ENCODE measurements at places on chromosomes 12 and 14.

DNA sequence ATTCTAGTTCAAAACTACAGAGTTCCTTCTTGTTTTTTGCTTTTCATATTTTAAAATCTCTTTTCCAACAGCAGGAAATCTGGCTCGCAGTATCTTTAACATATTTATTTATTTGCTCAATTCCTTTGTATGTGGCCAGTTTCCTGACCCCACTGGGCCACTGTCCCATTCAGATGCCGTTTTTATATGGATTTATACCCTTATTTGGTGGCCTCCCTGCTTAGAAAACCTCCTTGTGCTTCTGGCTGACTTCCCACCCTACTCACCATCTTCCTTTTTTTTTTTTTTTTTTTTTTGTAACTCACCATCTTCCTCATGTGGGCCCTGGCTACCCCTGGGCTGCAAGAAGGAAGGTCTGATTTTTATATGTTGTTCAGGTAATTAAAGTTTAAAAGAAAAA lies 53.9 kb downstream of the TTLL5 start:
- H3K36me3 ChIP-seq, result no peaks in the 10 kb centered on the region
- DNase-seq, result no peak
- H3K4me1 ChIP-seq, result no peaks in the 10 kb centered on the region
- no peaks in the 10 kb centered on the region for H3K27me3 ChIP-seq
- H3K4me3 ChIP-seq, result no peak overlapping the region

DNA sequence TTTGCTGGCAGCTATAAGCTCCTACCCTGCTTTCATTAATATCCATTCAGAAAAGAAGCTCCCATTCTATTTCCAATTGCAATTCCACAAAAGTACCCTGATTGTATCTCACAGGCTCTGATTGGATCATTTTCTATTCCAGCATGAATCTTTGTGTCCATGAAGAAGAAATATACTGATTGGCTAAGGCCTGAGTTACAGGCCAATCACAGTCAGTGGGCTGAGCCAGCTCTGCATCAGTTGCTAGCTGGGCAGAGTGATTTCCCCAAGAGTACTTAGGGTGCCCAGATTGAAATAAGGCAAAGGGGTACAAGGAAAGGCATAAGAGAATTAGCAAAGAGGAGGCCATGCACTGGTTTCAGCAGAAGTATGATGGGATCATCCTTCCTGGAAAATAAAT lies 14.4 kb downstream of the ART4 start:
- DNase-seq, result no peak
- H3K4me1 ChIP-seq, result peaks cover 13% of the 10 kb centered on the region
- no peaks in the 10 kb centered on the region for H3K27me3 ChIP-seq
- H3K36me3 ChIP-seq, result no peaks in the 10 kb centered on the region

DNA sequence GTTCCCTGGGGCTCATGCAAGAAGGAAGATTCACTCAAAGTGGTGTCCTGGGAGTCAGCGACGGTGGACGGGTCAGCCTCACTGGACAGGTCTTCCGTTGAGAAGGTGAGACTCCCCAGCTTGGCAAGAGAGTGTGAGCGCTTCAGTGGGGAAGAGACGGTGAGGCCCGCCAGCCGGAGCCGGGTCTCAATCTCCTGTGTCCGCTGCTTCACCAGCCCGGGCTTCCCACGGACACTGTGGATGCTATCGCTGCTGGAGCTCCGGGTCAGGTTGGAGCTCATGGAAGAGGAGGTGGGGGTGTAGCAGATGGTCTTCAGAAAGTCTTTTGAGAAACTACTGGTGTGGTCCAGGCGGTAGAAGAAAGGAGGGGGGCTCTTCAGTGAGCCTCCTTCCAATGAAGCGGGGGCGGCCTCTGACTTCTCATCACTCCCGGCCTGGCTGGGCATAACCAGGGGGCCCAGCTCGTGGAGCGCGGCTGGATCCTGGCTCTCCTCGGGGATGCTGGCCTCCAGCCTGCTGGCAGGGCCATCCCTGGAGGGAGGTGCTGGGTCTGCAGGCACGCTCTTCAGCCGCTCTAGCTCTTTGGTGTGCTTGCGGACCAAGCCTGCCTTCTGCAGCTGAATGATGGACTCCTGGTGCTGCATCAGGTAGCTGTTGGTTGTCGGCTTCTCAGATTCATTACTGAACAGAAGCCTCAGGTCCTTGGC lies 56.9 kb upstream of the CORO1C start:
- peaks cover 39% of the 10 kb centered on the region for H3K36me3 ChIP-seq
- peaks cover 32% of the 10 kb centered on the region for H3K4me1 ChIP-seq
- no peaks in the 10 kb centered on the region for H3K27me3 ChIP-seq

DNA sequence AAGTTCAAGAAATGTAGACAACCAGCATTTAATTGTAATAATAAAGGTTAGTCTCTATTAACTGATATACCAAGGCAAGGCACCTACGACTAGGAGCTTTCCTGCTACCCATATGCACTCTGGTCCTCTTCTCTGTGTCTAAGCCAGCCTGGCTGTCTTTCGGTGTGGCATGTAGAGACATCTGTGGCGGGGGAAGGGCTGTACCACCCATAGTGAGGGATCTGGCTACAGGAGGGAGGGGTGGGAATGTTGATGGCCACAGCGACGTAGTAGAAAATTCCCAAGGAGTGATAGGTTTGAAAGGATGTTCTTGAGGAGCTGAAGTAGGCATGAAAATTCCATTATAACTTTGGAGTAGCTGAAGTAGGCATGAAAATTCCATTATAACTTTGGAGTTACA lies 344.2 kb downstream of the ATP23 start:
- no peaks in the 10 kb centered on the region for H3K36me3 ChIP-seq
- no peak for DNase-seq
- H3K4me1 ChIP-seq, result no peaks in the 10 kb centered on the region
- no peak overlapping the region for H3K4me3 ChIP-seq

- H3K27me3 ChIP-seq, result no peaks in the 10 kb centered on the region
- no peak overlapping the region for H3K4me3 ChIP-seq
- no peaks in the 10 kb centered on the region for H3K4me1 ChIP-seq
- H3K27ac ChIP-seq, result no peak overlapping the region
- no peaks in the 10 kb centered on the region for H3K36me3 ChIP-seq
Measured at GRCh38 chr12:14833952-14834351, 9.4 kb downstream of the ART4 start.

DNA sequence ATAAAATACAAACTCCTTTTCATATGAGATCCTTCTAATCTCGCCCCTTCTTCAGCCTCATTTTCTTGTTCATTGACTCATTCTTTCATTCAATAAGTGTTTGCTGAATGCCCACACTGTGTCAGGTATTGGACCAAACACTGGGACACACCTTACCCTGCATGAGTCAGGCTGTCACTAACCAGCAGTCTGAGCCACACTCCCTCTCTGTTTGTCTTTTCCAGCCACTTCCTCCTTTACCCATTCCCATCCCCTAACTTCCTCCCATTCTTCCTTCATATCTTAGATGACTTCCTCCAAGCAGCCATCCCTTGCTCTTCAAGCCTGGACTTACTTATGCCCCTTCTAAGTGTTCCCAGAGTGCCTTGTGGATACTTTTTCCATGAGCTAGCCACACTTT lies 27.0 kb upstream of the HIF1A start:
- DNase-seq, result no peak
- H3K4me3 ChIP-seq, result no peak overlapping the region
- no peaks in the 10 kb centered on the region for H3K4me1 ChIP-seq
- H3K36me3 ChIP-seq, result no peaks in the 10 kb centered on the region
- no peak overlapping the region for H3K27ac ChIP-seq
- no peaks in the 10 kb centered on the region for H3K27me3 ChIP-seq

DNA sequence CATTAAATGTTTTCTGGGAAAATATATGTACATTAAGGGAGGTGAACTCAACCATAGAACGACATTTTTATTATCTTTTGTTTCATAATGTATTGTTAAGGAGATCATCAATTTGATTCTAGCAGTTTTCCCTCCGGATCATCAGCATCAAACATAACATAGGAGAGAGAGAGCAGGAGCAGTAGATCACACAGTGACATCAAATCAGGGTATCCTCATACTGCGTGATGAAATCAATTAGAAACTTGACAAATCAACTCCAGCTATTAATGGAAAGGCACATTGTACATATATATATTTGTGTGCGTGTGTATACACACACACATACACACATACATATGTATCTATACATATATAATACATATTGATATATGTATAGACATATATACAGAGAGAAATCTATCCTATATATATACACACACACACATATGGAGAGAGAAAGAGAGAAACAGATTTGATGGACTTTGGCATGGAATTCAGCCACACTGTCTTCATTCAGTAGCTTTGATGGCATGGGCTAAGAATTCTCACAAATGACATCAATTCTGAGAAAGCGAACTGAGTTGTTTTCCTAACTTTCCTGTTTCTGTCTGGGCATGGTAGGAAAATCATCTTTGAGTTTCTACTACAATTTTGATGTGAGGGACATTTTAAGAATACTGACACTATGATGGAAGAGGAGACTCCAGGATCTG lies 1302.8 kb upstream of the SEL1L start:
- H3K27me3 ChIP-seq, result no peaks in the 10 kb centered on the region
- DNase-seq, result no peak
- no peak overlapping the region for H3K27ac ChIP-seq
- no peaks in the 10 kb centered on the region for H3K4me1 ChIP-seq
- H3K36me3 ChIP-seq, result no peaks in the 10 kb centered on the region
- H3K4me3 ChIP-seq, result no peak overlapping the region

GRCh38 chr14:101854366-101854765 lies 92.9 kb downstream of the PPP2R5C start:
- H3K27me3 ChIP-seq, result no peaks in the 10 kb centered on the region
- no peaks in the 10 kb centered on the region for H3K36me3 ChIP-seq
- DNase-seq, result no peak
- no peak overlapping the region for H3K4me3 ChIP-seq

DNA sequence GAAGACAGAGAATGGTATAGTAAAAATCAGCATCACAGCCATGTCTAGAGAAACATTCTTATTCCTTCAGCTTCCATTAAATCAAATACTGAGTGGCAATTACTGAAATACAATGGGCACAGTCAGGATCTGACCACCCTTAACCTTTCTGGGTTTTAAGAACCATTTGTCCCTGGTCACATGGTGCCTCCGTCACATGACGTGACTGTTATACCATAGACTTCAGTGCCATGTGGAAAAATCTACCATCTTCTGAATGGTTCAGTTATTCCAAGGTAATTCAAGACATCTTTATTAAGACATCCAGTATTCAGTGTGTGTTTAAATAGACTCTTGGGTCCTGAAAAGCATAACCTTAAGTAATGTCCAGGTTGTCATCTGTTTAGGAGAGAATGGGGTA lies 553.1 kb upstream of the FLRT2 start:
- H3K36me3 ChIP-seq, result no peaks in the 10 kb centered on the region
- H3K4me1 ChIP-seq, result no peaks in the 10 kb centered on the region
- no peak for DNase-seq
- H3K4me3 ChIP-seq, result no peak overlapping the region

- no peak for DNase-seq
- H3K27ac ChIP-seq, result peak within 1 kb of the TSS; percentile 88
- no peaks in the 10 kb centered on the region for H3K36me3 ChIP-seq
- peaks cover 8% of the 10 kb centered on the region for H3K4me1 ChIP-seq
- H3K4me3 ChIP-seq, result peak within 1 kb of the TSS; percentile 90
Measured at GRCh38 chr14:61281186-61281947, at the start of gene TMEM30B. Gene TMEM30B (minus strand): TSS chr14:61281338. CDS start chr14:61281147, 191 bp downstream.

GRCh38 chr12:98736352-98737321 lies 91.5 kb downstream of the APAF1 start:
- H3K4me1 ChIP-seq, result no peaks in the 10 kb centered on the region
- no peak overlapping the region for H3K27ac ChIP-seq
- H3K27me3 ChIP-seq, result no peaks in the 10 kb centered on the region
- H3K4me3 ChIP-seq, result no peak overlapping the region
- DNase-seq, result no peak

DNA sequence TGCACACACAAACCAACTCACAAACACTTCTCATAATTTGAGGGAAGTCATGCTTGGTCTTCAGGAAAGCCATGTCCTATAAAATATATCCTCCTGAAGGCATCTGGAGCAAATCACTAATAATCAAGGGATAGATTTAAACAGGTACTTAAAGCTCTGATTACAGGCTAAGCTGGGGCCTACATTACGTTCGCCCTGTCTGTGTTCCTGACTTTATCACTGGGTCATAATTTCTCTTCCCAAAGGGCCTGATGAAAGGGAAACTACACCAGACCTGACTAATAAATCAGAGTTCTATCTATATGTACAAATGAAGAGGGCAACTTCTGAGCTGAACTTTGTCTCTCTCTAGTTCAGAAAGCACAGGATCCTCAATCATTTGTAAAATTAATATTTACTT lies 43.9 kb upstream of the RASSF8 start:
- H3K36me3 ChIP-seq, result no peaks in the 10 kb centered on the region
- H3K4me1 ChIP-seq, result no peaks in the 10 kb centered on the region
- no peak overlapping the region for H3K27ac ChIP-seq
- no peaks in the 10 kb centered on the region for H3K27me3 ChIP-seq
- DNase-seq, result no peak
- no peak overlapping the region for H3K4me3 ChIP-seq

- H3K4me3 ChIP-seq, result peak overlapping the region; percentile 24
- peaks cover 3% of the 10 kb centered on the region for H3K27me3 ChIP-seq
- no peaks in the 10 kb centered on the region for H3K36me3 ChIP-seq
- H3K4me1 ChIP-seq, result no peaks in the 10 kb centered on the region
- no peak overlapping the region for H3K27ac ChIP-seq
Measured at GRCh38 chr12:94186278-94187241, 38.2 kb downstream of the PLXNC1 start.

DNA sequence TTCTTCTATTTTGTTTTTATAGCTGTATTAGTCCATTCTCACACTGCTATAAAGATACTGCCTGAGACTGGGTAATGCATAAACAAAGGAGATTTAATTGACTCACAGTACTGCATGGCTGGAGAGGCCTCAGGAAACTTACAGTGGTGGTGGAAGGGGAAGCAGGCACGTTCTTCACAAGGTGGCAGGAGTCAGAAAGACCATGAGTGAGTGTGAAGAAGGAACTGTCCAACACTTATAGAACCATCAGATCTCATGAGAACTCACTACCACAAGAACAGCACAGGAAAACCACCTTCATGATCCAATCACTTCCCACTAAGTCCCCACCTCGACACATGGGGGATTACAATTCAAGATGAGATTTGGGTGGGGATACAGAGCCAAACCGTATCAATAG lies 42.3 kb downstream of the ARMH4 start:
- no peak for DNase-seq
- H3K27ac ChIP-seq, result no peak overlapping the region
- H3K4me3 ChIP-seq, result no peak overlapping the region
- H3K4me1 ChIP-seq, result no peaks in the 10 kb centered on the region

DNA sequence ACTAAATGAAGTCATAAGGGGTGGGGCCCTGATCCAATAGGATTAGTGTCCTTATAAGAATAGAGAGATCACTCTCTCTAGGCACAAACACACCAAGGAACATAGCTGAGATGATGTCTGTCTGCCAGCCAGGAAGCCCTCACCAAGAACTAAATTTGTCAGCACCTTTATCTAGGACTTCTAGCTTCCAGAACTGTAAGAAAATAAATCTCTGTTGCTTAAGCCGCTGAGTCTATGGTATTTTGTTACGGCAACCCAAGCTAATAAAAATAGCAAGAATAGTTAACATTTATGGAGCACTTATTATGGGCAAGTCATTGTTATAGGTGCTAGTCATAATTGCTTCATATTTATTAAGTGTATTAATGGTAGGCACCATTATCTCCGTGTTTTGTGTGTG lies 249.6 kb downstream of the MSRB3 start:
- no peak for DNase-seq
- no peaks in the 10 kb centered on the region for H3K27me3 ChIP-seq
- H3K4me1 ChIP-seq, result no peaks in the 10 kb centered on the region
- H3K27ac ChIP-seq, result no peak overlapping the region

Measured in tibial artery (tissue), 4 donors.